Osteocyte (in vitro differentiated cells): ENCODE measurements at places on chromosomes 6 and 20. TPM values are rescaled to one million over a fixed set of nuclear protein-coding genes. Genes with fewer than 3 reads are reported as not detected.

Gene ADA
- total RNA-seq: 177 and 185 TPM in 2 replicates

Gene C6orf163
- 3.8 and 5.1 TPM in 2 replicates for total RNA-seq

Gene MYCT1
- total RNA-seq: not detected in 2 replicates

Gene DUSP15
- total RNA-seq: 2.1 and 3.2 TPM in 2 replicates

Gene RAB44
- total RNA-seq: not detected in 2 replicates

Gene DNMT3B
- total RNA-seq: 2.9 TPM in 2 replicates

Gene WFDC10A
- total RNA-seq: not detected in 2 replicates

DNA sequence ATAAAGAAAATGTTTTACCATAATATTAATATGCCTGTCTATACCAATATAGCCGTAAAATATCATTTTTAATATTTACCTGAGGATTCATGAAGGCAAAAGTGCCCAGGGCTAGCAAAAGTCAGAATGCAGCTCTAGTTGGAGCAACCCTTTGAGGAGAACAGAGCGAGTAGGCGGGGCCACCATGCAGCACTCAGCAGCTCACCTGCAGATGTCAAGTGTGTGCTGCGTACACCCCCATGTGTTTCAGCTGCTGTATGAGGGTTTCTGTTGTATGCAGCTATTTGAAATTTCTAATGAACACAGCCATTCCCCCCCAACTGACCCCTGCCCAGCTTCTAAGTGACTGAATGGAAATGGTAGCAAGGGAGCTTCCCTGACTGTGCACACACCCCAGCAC, 508.0 kb downstream of the QKI start:
- no peak for DNase-seq

GRCh38 chr6:169824021-169824420, 72.6 kb downstream of the ERMARD start:
- peak; percentile 73 for DNase-seq

DNA sequence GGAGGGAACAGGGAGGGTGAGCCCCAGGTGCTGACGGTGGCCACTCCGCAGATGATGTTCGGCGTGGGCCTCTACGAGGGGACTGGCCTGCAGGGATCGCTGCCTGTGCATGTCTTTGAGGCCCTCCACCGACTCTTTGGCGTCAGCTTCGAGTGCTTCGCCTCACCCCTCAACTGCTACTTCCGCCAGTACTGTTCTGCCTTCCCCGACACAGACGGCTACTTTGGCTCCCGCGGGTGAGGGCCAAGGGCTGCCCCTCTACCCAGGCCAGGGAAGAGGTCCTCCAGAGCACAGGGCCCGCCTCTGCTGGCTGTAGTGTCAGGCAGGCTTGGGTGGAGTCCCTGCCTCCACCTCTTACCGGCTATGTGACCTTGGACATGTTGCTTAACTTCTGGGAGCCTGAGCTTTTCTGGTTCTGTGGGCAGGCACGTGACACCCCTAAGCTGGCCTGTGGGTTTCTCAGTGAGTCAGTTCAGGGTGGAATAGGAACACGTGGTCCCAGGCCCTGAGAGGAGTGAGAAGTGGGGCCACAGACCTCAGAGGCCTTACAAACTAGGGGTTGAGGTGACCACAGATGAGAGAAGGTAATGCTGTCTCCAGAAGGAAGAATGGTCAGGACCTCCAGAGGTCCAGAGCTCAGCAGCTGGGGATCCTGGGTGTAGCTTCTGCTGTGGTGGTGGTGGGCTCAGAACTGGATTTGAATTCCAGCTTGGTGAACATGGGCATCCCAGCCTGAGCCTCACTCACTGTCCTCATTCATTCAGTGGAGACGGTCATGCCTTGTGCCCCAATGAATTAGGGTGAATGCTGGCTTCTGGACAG, 11.9 kb downstream of the PCIF1 start:
- DNase-seq: no peak

- DNase-seq: no peak
Measured at GRCh38 chr20:23112595-23112994, 26.5 kb upstream of the CD93 start.

GRCh38 chr6:52664991-52665686, 5.8 kb upstream of the TMEM14A start:
- DNase-seq: no peak

GRCh38 chr6:68127074-68127473, 508.0 kb upstream of the ADGRB3 start:
- no peak for DNase-seq

DNA sequence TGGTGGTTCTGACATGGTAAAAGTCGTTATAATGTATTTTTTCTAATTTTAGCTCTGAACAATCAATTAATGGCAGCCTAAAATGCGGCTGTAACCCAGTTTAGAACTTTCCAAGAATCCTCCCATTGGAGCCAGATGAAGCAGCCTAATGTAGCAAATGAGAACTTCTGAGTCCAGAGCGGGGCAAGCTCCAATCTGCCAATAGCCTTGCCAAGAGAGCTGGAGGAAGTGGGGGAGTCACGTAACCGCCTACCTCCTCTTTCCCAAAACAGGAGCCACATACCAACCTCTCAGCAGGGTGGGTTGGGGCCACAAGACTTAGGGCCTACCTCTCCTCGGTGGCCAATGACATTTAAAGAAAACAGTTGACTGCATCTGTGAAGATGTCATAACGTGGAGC, 230.6 kb downstream of the SOD2 start:
- DNase-seq: no peak

DNA sequence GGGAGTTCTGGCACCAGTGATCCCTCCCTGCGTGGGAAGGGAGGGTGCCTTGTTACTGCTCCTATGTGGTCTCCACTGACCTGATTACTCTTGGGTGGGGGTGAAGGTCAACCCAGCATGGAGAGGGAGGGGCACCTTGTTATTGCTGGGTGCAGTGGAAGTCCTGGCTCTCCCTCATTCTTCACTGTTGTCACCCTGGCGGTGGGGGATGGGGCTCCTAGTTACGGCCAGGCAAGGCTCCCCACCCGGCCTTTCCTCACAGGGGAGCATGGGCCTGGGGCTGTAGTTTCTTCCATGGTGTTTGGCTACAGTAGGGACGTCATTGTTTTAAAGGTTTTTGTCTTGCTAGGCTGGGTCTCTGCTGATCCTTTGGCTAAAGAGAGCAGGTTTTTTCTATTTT, 40.8 kb downstream of the PACSIN1 start:
- no peak for DNase-seq

- no peak for DNase-seq
Measured at GRCh38 chr6:142843361-142843760, 101.6 kb downstream of the HIVEP2 start.

DNA sequence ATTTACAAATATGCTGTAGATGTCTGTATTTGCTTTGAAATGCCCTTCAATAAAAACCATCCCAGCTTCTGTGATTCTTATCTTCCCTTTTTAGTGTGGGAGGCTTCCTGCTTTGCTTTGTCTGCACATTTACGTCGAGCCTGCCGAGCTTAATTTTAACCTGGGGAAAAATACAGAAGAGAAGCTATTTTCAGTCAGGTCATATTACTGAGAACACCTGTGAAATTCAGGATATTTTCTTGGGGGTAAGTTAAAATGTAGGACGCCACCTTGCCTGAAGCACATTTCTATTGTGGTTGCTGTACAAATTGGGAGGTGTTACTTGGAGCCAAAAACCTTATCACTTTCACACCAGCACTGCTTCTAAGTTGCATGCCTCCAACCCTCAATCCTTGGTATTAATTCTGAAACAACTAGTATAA, 43.6 kb upstream of the FUCA2 start:
- no peak for DNase-seq

DNA sequence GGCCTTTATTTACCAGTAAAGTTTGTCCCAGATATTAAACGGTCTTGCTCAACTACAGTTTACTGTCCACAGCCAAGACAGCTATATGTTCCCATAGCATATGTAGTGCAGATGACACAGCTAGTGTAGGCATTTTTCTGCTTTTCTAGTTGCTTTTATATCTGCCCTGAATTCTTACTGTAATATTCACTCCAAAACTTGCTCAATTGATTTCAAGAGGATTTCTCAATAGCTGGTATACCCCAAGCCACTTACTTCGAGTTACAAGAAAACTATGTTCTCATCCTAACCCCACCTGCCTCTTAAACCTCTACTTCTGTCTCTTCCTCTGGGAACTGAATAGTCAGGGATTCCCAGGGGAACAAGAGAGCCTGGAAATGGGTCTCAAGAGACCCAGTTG, 18.9 kb upstream of the ROS1 start:
- DNase-seq: no peak

GRCh38 chr6:41278699-41279405, 7.6 kb downstream of the TREM1 start:
- DNase-seq: peak; percentile 68

GRCh38 chr6:6790891-6791290, 202.4 kb downstream of the LY86 start:
- no peak for DNase-seq

DNA sequence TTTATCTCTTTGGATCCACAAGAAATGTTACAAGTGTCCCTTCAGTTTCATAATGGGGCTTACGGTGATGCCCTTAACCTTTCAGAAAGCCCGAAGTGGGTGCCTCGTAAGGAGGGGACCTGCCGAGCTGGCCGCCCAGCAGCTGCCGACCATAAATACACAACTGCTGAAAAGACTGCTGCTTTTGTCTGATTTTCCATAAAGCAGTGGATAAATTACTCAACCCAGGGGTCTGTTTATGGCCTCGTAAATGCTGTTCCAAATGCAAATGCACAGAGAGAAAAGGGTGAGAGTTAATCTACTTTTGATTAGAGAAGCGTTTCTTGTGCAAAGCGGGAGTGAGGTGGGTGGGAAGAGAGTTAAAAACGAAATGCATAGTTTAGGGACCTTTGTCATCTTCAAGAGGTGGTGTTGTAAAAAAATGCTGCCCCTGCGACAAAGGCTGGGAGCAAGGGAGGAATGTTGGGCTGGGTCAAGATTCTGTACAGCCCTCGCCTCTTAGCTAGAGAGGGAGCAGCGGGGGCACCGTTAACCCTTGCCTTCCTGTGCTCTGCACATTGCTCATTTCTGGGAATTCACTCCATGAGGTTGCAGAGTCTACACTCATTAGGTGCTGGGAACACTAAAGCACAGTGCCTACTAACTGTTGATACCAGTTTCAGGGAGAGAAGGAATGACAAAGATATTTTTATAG, 112.0 kb upstream of the MTHFD1L start:
- no peak for DNase-seq

DNA sequence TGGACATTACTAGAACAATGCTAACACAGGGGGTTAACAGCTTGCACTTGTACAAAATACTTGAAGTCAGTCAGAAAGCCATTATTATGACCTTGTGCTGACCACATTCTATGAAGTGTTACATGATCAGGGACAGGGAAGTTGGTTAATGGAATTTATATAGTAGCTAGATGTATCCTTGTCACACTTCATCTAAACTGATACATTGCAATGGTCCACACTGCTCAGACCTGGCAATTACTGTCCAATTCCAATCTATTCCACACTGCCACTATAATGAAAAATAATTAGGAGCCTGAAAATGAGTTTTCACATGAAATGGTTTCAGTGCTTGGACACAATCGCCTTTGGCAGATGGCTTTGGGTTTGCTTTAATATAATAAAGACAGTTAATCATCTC, 850.8 kb downstream of the EPHA7 start:
- no peak for DNase-seq

GRCh38 chr6:160667639-160668481, 3.8 kb upstream of the LPA start:
- DNase-seq: no peak

DNA sequence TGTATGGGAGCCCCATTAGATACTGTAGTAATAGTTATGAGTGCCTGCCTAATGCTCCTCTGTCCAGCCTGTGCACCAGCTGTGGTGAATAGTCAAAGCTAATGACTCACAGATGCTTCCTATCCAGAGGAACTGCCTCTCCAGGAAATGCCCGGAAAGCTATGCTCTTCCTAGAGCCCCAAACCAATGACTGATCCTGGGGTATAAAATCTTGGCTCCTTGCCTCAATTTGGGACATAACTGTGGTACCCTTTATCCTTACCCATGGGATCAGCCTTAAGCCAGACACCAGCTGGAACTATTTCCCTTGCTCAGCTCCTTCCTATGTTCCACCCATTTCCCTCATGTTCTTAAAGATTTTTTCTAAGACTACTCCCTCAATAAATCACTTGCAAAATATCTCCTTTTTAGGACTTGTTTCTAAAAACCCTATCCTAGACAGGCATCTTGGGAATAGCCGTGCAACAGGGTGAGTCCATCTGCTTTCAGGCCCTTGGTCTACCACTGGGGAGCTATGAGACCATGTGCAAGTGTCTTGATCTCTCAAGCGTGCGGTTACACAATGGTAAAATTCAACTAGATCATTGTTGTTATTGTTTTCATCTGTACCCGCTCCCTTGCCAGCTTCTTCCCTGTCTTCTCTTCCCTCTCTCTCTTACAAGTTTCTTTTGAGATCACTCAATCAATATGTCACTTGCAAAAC, 283.7 kb downstream of the BTBD3 start:
- no peak for DNase-seq
